ENCODE measurements at places on chromosomes 6 and 20.

DNA sequence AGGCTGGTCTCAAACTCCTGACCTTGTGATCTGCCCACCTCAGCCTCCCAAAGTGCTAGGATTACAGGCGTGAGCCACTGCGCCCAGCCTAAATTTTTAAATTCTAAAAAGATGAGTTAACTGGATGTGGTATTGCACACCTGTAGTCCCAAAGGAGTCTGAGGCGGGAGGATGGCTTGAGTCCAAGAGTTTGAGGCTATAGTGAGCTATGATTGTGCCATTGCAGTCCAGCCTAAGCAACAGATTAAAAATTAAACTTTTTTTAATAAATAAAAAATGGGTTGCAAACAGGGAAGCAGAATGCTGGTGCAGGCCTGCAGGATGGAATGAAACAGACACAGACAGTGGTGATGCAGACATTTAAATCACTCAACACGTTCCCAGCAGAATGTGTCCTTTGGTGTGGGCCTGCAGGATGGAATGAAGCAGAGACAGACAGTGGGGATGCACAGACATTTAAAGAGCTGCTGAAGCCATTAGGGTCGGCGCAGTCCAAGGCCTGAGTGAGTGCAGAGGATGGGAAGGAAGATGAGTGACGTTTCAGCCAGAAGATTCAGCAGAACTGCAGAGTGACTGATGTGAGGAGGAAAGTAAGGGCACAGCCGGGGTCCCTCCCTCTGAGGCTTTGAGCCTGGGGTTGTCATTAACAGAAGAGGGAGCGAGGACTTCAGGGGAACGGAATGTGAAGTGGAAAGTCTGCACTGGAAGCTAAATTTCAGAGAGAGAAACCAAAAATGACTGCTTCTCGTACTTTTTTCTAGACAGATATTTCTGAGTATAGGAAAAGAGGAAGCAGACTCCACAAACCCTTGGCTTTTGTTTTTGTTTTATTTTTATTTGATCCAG, 117.5 kb downstream of the RIN2 start:
- DNase-seq: no peak

DNA sequence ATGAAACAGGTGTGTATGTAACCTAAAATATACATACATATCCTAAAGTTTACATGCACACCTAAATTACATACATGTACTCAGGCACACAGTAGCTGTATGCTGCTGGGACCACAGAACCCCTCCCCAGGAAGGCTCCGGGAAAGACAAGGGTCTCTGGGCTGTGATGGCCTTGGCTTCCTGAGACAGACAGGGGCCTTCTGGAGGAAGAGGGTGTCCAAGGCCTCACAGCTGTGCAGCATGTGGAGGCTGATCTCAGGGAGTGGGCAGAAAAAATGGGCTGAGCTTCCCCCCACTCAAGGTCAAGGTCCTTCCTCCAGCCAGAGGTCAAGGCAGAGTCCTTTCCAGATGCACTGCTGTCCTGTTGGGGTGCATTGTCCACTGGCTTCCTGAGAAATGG, 129.1 kb upstream of the THBS2 start:
- DNase-seq: no peak

DNA sequence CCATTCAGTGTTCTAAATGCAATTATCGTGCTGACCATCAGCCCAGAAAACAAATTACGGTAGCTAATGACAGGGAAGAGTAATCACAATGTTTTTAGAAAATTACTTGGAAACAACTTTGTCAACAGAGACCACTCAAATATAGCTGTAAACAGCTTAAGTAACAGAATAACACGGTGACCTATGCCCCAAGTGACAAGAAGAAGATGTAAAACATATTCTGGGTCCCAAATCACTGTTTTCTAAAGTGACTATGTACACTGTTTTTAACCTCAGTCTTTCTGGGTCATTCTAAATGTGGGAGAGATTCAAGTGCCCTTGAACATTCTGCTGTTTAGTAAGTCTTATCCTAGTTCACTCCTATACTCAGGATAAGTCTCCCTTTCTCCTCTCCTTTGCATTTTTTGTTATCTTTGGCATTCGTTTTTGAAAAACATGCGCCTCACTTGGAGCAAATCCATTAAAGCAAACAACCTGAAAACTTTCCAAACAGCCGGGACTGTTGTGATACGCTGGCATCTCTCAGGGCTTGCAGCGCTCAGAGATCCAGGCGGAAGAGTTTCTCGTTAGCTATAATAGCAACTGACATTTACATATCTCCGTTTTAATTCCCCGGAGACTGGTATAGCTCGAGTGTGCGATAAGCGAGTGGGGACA, 114.5 kb upstream of the SOX4 start:
- no peak for DNase-seq

DNA sequence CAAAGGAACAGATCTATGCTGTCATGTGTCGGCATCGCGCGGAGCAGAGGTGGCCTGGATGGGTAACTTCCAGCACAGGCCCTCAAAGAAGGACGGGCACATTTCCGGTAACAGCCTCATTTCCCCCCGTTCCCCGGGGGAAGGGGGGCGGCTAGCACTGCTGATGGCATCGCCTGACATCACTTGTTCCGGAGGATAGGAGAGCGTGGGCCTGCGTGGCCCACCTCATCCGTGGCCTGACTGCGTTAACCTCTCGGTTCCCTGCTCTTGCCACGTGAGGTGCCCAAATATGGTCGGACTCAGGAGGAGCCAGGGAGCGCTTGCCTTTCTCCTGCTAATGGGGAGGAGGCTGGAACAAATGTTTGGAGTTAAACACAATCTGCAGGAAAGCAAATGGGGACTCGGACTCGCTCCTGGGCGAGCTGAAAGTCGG, at the start of gene AKAP12:
TSS of gene AKAP12 (plus strand) at position 365 of the 433 bp plus-strand sequence. CDS start 596 bp downstream, outside the sequence.
- no peak for DNase-seq

DNA sequence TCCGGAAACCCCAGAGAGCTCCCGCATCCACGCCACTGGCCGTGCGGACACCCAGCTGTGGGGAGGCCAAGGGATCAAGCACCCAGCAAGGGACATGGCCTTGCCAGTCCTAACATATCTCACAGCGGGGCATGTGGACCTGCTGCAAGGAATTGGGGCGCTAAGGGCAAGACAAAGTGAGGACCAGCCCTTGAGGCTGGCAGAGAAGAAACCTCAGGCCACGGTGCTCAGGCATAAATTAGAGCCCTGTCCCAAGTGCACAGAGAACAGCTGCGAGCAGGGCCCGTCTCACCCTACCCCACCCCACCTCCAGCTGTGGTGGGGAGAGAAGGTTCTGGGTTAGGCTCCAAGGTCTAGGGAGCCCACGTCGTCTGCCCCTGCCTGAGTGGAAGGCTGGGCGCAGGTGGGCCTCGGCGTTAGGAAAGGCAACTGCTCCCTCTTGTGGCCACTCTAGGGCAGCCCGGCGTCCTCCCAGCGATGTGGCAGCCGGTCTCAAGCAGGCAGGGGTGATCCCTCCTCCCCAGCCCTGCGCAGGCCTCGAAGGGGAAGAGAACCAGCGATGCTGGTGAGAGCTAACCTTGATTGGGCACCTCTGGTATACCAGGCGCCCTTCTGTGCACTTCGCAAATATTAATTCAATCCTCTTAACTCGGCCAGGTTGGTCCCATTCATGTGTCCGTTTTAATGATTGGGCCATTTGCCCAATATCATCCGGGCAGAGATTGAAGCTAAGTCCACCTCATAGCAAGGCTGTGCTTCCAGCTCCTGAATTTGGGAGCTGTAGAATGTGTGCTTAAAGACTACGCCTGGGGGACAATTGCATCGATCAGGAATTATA, 235.8 kb downstream of the NFATC2 start:
- peak; percentile 60 for DNase-seq

- no peak for DNase-seq
Measured at GRCh38 chr6:129114636-129115391, 231.9 kb downstream of the LAMA2 start.
